ENCODE measurements at places on chromosomes 11 and 22.

GRCh38 chr22:42961810-42962209 lies 53.1 kb downstream of the PACSIN2 start:
- peak; percentile 43 for DNase-seq

GRCh38 chr22:44632541-44633396 lies 69.2 kb upstream of the PRR5 start:
- DNase-seq, result no peak

- peak; percentile 36 for DNase-seq
Observed at GRCh38 chr22:48943567-48944432, 883.9 kb downstream of the BRD1 start.

GRCh38 chr22:26460202-26460601 lies 23.4 kb downstream of the HPS4 start:
- no peak for DNase-seq

- no peak for DNase-seq
Observed at GRCh38 chr11:121870206-121871045, 245.6 kb downstream of the BLID start.

DNA sequence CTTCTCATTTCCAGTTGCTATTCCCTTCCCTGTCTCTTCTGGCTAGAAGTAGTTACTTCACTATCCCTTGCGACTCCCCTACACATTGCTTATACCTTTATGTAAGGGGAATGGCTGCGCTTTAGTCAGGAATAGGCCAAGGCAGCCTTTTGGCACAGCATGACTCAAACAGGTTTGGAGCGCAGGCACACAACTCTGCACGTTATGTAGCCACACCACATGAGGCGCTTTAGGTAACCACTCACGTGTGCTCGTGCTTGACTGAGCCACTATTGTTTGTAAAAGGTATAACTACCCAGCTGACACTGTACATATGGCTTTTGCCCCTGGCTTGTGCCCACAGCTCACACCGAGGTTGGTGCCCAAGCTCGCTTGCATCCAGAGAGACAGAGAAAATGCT lies 46.7 kb upstream of the LIPT2 start:
- DNase-seq, result no peak

DNA sequence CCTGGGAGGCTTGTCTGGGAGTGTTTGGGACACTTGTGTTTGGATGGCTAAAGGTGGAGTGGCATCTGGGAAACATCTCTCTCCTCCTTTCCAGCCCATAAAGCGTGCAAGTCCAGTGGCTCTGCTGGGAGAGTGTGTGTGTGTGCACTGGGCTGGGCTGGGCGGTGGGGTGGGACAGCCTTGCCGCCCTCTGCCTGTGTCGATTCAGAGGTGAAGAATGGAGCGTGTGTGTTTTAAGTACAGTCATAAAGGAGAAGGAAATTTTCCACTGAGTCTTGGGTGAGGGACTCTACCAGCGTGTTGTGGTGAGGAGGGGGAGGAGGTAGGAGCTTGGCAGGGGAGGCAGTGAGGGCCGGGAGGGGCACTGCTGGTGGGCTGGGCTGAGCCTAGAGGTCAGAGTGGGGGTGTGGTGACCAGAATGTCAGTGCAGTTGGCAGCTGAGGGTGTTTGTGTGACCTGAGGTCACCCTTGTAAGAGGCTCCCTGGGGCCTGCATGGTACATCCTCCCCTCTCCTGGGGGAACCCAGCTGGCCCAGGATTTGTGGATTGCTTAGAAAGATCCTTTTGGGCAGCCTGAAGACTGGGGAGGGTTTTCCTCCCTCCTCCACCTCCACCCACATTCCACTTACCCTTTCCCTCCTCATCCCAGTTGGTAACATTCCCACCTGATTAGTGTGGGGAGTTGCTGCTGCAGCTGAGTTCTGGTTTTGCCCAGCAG lies 1.7 kb downstream of the TIMP3 start:
- no peak for DNase-seq

DNA sequence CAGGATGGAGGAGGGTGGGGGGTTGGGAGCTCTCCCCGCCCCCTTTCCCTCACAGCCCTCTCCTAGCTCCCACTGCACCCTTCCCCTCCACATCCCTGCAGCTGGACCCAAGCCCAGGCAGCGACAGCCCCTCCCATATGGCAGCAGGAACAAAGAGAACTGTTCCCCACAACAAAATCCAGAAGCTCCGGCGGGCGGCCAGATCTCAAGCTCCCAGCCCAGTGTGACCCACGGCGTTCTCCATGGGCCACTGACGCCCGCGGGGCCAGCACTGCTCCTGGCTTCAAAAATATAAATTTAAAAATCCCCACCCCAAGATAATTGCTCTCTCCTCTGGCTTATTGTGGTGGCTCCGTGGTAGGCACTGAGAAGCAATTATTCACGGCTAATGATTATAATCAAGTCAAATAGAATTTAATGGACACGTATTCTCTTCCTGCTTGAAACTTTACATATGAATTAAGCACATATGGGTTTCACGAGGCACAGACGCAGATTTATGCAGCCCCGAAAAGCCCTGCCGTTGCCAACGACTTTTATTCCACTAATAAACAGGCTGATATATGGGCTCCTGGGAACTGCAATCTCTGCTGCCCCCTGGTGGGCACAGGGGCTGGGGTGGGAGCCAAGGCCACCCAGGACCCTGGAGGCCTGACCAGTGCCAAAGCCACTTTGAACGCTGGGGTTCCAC lies 17.5 kb downstream of the MACROD1 start:
- DNase-seq, result peak; percentile 79

GRCh38 chr11:74648894-74649293 lies 56.5 kb downstream of the POLD3 start:
- DNase-seq, result no peak

DNA sequence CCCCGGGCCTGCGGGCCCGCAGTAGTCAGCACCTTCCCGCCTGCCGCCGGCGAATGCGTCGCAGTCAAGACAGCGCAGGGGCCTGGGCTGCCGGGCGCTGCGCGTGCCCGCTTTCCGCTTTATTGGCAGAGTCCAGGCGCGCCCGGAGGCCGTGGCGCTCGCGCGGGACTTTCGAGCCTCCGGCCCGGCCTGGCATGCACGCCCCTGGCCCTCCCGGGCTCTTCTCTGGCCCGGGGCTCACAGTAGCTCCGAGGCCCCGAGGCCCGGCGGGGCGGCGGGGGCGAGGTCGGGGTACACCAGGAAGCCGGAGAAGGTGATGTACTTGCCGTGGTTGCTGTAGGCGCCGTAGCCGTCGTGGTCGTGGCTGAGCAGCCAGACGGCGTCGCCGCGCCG lies 3.1 kb downstream of the FAM180B start:
- DNase-seq, result no peak

GRCh38 chr11:122664188-122664587 lies 8.7 kb downstream of the UBASH3B start:
- no peak for DNase-seq

- no peak for DNase-seq
Observed at GRCh38 chr11:89381094-89381493, 110.1 kb downstream of the NOX4 start.

DNA sequence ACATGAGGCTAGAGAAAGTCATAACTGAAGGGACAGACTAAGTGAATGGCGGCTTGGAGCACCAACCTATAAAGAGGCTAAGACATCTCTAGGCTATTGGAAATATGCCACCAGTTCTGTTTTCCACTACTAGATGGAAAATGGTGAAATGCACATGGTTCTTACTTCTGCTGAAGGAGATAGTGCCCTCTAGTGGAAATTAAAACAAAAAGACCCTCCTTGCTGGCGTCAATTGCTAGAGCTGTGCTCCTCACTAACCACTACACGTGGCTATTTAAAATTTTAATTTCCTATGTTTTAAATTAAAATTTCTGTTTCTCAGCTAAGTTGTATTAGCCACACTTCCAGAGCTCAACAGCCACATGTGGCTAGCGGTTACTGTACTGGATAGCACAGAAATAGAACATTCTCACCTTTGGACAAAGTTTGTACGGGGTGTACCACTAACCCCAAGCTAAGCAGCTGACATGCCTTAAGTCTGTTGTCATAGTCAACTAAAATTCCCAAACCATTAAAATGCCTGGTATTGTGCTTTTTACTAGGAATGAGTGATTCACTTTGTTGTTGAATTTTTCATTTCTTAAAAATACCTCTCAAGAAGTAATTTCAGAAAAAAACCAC lies 34.1 kb upstream of the CALCA start:
- DNase-seq, result no peak

DNA sequence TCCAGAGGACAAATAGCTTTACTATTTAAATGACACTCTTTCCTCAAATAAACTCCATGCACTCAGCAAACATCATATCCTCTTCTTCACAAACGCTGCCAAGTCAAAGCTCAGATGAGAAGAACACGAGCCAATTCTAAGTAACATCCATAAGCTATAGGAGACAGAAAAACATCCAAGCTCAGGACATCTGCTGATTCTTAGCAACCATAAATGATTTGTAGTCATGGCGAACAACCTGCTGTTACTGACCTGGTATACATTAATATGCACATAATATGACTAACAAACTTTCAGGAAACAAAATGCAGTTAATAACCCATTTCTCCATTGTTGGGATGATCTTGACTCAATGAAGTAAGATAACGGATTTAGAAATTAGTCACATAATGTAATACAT lies 6.7 kb downstream of the GALNT18 start:
- DNase-seq, result no peak

DNA sequence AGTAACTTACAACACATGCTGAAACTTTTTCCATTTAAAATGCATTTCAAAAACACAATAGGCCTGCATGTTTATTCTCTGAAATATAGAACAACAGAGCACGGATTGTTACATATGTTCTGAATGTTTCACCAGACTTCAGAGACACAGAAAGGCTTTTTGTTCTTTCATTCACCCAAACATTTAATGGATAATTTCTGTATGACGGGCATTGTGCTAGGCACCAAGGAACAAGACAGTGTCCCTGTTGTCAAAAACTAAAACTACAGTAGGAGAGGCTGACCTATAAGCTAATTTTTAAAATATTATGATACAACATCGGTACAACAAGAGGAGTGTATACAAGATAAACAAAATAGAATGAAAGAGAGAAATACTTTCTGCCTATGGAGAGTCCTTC lies 81.9 kb upstream of the TEAD1 start:
- DNase-seq, result no peak

GRCh38 chr11:36361901-36362391 lies 65.9 kb downstream of the PRR5L start:
- no peak for DNase-seq

DNA sequence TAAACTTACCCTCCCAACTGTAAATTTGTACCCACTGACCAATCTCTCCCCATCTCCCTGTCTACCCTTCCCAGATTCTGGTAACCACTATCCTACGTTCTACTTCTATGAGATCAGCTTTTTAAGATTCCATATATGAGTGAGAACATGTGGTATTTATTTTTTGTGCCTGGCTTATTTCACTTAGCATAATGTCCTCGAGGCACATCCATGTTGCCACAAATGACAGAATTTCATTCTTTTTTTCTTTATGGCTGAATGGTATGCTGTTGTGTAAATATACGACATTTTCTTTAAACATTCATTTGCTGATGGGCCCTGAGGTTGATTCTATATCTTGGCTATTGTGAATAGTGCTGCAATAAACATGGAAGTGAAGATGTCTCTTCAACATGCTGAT lies 74.7 kb upstream of the RRM1 start:
- no peak for DNase-seq

DNA sequence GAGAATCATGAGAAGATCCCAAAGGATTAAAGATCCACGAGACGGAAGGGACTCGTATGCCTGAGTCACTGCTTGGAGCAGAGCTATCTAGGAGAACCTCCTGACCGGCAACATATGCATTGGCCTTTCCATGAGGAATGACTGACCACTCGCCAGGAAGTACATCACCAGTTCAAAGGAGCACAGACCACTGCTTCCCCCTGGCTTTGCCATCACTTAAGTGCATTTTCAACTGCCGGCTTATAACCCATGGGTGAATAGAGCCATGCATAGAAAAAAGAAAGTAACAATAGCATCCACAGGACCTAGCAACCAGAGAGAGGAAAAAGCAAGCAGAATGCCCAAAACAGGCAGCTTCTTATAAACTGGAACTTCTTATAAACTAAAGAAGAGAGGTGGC lies 98.3 kb upstream of the ZC3H12C start:
- DNase-seq, result no peak

- no peak for DNase-seq
Observed at GRCh38 chr11:82767123-82767522, 33.5 kb upstream of the FAM181B start.

DNA sequence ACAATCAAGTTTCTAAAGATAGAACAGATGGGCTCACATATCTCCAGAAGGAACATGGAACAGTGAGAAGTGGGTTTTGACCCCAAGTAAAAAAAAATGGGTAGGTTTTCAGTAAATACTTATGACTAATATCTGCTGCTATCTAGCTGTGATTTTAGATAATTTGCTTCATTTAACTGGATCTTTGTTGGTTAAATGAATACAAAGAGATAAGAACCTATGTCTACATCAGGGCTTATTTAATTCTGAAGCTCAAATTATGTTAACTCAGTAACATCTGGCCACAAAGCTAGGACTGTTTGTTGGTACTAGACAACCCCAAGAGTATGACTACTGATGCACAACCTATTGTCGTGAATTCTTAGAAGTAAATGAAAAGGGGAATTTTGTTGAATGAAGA lies 144.4 kb upstream of the SESN3 start:
- DNase-seq, result no peak

DNA sequence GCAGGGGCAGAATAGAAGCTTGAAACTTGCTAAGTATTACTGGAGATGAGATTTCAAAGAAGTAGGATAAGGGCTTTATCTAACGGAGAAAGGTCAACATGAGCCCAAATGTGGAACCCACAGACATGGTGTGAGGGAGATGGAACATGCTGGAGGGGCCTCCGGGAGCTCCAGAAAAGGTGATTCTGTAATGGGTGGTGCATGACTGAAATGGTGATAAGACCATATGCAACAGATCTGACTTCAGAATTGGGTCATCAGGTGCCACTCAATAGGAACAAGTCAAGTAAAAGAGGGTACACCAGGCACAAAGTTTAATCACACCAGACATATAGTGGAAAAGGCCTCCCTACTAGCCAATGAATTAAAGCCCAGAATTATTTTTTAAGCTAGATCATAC lies 7.9 kb upstream of the CEP295 start:
- DNase-seq, result no peak

DNA sequence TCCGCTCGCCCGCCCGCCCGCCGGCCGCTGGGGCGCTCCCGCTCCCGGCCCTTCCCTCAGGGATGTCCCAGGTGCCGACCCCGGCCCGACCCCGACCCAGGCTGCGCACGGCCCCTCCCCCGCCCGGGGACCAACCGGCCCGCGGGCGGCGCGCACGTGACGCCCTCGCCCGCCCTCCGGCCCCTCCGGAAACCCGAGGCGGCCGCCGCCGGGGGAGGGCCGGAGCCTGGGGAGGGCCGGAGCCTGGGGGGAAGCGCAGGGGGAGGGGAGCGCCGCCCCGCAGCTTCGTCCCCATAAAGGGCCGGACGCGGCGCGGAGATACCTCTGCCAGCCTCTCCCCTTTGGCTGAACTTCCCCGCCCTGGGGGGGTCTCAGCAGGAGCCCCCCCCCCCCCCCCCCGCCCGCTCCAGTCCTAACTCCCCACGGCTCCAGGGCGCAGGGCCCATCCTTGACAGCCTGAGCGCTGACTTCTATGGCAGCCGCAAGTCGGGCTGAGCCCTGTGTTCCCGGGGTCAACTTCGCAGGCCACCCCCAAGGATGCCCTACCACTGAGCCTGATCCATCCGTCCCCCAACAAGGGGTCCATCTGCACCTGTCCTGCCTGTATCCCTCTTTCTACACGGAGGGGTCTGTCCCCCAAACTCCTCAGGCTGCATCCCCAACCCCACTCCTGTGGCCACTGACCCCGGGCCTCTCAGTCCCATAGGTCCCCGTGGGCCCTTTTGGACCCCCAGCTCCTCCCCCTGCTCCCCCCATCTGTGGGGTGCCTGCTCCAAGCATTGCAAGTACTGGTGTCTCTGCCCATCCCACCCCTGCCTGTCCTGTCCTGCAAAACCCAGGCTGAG lies at the start of gene MAPK12:
Gene MAPK12, minus strand, starts transcription at position 69 of the 845 bp plus-strand sequence. CDS start 174 bp downstream, outside the sequence.
- no peak for DNase-seq

GRCh38 chr11:109972939-109973338 lies 120.3 kb upstream of the ZC3H12C start:
- no peak for DNase-seq
